ENCODE measurements at places on chromosomes 4 and X.

- DNase-seq = peak; percentile 44
Observed at GRCh38 chr4:74934016-74934831, 1.3 kb downstream of the PARM1 start.

- no peak for DNase-seq
Observed at GRCh38 chr4:18390655-18391353, 369.2 kb upstream of the LCORL start.

DNA sequence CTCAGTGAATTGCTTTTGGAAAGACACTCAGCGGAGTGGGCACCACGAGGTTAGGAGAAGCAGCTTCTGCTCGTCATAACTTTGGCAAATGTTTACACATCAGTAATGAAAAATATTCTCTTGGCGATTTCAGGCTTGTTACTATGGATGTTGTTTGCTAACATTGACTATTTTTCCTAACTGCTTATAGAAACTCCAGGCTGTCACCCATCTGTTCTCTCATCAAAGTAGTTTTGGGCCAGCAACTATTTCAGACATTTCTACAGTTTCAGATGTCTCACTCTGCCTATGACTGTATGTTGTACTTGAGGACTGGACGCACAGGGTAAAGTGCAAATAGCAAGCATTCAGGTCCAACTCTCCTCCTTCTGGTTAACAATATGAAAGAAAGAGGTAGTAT lies 346.7 kb downstream of the TRIML1 start:
- no peak for DNase-seq

- DNase-seq = no peak
Observed at GRCh38 chr4:26431461-26432180, 58.7 kb downstream of the CCKAR start.

GRCh38 chr4:79502081-79502480 lies 94.1 kb upstream of the GK2 start:
- peak; percentile 8 for DNase-seq

- DNase-seq = no peak
Observed at GRCh38 chr4:78661921-78662521, 110.5 kb downstream of the ANXA3 start.

DNA sequence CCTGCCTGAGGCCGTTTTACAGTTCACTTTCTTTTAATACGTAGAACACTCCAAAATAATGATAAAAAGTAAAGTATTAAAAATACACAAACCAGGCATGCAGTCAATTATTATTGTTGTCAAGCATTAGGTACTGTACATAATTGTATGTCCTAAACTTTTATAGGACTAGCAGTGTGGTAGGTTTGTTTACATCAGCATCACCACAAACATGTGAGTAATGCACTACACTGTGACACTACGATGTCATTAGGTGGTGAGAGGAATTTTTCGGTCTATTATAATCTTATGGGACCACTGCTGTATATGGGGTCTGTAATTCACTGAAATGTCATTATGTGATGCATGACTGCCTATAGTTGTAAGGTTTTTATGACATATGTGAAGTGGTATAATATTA lies 149.5 kb upstream of the SH3RF1 start:
- no peak for DNase-seq

DNA sequence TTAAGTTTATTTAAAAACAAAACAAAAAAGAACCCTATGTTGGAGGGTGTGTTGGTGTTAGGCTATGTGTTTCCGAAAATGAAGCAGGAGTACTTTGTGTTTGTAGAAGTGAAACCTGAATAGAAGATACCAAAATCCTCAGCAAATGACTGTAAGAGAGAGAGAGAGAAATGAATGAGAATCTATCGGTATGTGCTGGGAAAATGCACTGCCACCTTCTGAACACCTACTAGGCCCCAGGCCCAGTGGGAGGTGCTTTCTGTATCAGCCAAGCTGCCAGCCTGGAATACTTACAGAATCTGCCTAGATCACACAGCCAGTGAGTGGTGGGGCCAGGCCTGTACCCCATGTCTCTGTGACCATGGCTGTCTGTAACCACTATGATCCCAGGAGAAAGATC lies 14.9 kb upstream of the PIM2 start:
- no peak for DNase-seq

- no peak for DNase-seq
Observed at GRCh38 chrX:29940750-29941149, 274.6 kb upstream of the MAGEB2 start.

GRCh38 chr4:184804621-184805020 lies 21.1 kb downstream of the ACSL1 start:
- DNase-seq = no peak

- no peak for DNase-seq
Observed at GRCh38 chr4:14582677-14583076, 419.6 kb upstream of the CPEB2 start.

- peak; percentile 59 for DNase-seq
Observed at GRCh38 chr4:54661169-54661568, 3.4 kb downstream of the KIT start.

- no peak for DNase-seq
Observed at GRCh38 chr4:93355411-93355810, 473.1 kb upstream of the ATOH1 start.

DNA sequence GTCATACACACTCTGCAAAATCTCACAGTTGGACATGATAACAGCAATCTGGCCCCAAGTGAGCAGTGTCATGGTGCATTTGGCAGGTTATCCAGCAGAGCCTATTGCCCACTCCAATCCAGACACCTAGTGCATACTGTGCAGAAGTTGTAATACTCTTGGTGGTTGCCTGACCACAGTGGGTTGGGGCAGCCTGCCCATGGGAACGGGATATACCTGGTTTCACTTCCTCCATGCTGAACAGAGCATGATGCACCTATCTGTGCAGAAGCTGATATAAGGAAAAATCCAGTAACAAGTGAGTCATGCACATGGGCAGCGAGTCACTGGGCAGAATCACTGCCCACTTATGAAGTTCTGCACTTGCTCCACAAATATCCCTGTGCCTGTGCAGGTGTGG lies 105.3 kb upstream of the IGSF1 start:
- no peak for DNase-seq

DNA sequence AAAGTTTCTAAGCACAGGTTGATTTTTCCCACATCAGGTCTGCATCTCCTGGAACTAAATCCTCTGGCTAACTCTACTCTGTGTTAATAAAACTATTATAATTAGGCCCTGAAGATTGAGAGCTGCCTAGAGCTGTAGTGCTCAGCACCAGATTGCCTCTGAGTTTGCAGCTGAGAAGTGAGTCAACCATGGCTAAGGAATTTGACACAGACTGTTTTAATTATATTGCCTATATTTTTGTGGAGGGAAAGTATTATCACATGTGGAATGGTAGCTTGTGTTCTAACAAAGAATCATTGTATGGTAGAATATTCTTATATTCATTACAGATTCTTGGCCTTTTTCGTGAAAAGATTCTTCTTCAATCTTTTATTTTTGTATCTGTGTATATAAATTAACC lies 1907.6 kb upstream of the TENM3 start:
- no peak for DNase-seq

- no peak for DNase-seq
Observed at GRCh38 chrX:97843200-97843811, 959.6 kb downstream of the RPA4 start.

GRCh38 chr4:182286035-182286434 lies 42.8 kb downstream of the TENM3 start:
- no peak for DNase-seq

GRCh38 chr4:157075811-157076577 lies at the start of gene GLRB:
GLRB (plus strand) TSS chr4:157076150; CDS start chr4:157078025, 1,875 bp downstream.
- DNase-seq = peak; percentile 37

All from Kasumi-1 (cell line).